ENCODE measurements at places on chromosomes 13 and 19.

DNA sequence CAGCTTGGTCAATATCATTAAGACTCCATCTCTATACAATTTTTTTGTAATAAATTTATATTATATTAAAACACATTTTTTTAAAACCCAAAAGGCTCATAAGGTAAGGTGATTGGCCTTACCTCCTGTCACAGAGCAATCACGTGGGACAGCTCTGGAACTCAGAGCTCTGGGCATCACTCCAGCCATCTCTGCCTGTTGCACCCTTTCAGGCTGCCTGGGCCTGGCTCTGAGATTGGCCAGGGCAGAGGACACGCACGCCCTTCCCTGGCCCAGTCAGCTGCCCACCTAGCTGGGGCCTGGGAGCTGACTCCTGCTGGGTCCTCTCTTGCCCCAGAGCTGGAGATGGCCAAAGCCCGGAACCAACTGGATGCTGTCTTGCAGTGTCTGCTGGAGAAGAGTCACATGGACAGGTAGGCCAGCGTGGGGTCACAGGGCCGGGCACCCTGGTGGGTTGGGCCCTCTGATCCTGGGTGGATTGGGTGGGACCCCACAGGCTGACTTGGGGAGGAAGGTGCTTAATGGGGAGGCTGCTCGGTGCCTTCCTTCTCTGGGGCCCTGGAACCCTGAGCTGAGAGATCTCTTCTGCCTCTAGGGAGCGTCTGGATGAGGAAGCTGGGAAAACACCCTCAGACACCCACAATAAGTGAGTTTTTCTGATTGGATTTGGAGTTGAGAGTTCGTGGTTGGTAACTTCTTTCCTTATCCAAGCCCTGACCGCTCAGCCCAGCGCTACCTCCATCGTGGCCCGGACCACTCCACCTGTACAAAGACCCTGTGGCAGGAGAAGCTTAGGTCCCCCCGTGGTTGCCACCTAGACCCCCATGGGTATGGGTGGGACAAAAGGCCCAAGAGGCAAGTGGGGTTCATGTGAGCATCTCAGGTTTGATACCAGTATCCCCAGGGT, 3.7 kb downstream of the LIN37 start:
- H3K4me3 ChIP-seq = no peak overlapping the region
- no peak overlapping the region for H3K27ac ChIP-seq
- no peak for DNase-seq
- H3K27me3 ChIP-seq = peaks cover 2% of the 10 kb centered on the region

- H3K27ac ChIP-seq = no peak overlapping the region
- peaks cover 12% of the 10 kb centered on the region for H3K36me3 ChIP-seq
- H3K4me3 ChIP-seq = no peak overlapping the region
- H3K4me1 ChIP-seq = no peaks in the 10 kb centered on the region
- H3K27me3 ChIP-seq = peaks cover 3% of the 10 kb centered on the region
These were observed 43.0 kb downstream of the RAB20 start for GRCh38 chr13:110518571-110518970.

- no peak for DNase-seq
- H3K27me3 ChIP-seq = no peaks in the 10 kb centered on the region
- H3K4me1 ChIP-seq = peaks cover 12% of the 10 kb centered on the region
- no peaks in the 10 kb centered on the region for H3K36me3 ChIP-seq
- peak within 1 kb of the TSS; percentile 31 for H3K4me3 ChIP-seq
These were observed at the start of gene TMIGD2 for GRCh38 chr19:4302243-4302640. Gene TMIGD2, minus strand, starts transcription at chr19:4302389. Its CDS starts 4 bp downstream, at chr19:4302385.

DNA sequence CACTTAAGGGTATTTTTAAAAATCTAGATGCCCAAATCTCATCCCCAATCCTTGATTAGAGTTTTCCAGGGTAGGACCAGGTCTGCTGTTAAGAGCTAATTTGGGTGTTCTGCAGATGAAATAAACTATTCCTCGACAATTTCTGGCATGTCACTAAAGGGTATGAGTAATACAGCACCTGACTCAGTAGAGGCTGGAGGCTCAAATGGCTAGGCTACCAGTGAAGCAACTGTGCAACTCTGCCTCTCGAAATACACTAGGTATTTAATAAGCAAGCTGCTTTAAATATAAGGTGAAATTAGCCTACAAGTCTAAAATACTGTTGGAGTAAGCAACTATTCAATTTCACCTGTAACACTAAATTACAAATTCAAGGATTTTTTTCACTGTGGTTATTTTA, 1.5 kb downstream of the RNF6 start:
- peaks cover 34% of the 10 kb centered on the region for H3K4me1 ChIP-seq
- H3K27me3 ChIP-seq = peaks cover 1% of the 10 kb centered on the region
- no peak overlapping the region for H3K27ac ChIP-seq
- H3K4me3 ChIP-seq = peak overlapping the region; percentile 94
- peaks cover 8% of the 10 kb centered on the region for H3K36me3 ChIP-seq

GRCh38 chr13:23588666-23589065, 18.5 kb downstream of the TNFRSF19 start:
- no peak for DNase-seq
- H3K4me3 ChIP-seq = no peak overlapping the region

- peaks cover 24% of the 10 kb centered on the region for H3K4me1 ChIP-seq
- H3K36me3 ChIP-seq = no peaks in the 10 kb centered on the region
- DNase-seq = no peak
- no peak overlapping the region for H3K27ac ChIP-seq
These were observed 99.8 kb downstream of the CRYL1 start for GRCh38 chr13:20425819-20426219.

- peaks cover 11% of the 10 kb centered on the region for H3K4me1 ChIP-seq
- DNase-seq = peak; percentile 61
- peaks cover 8% of the 10 kb centered on the region for H3K36me3 ChIP-seq
- H3K27me3 ChIP-seq = no peaks in the 10 kb centered on the region
- H3K27ac ChIP-seq = peak overlapping the region; percentile 22
These were observed 5.9 kb downstream of the BORCS8 start for GRCh38 chr19:19185853-19186740.

- H3K36me3 ChIP-seq = no peaks in the 10 kb centered on the region
- no peak overlapping the region for H3K4me3 ChIP-seq
- no peaks in the 10 kb centered on the region for H3K27me3 ChIP-seq
- DNase-seq = no peak
These were observed 213.6 kb downstream of the RGCC start for GRCh38 chr13:41670873-41671443.

- peaks cover 4% of the 10 kb centered on the region for H3K36me3 ChIP-seq
- DNase-seq = no peak
- H3K4me3 ChIP-seq = no peak overlapping the region
- no peaks in the 10 kb centered on the region for H3K27me3 ChIP-seq
These were observed 19.2 kb downstream of the ZNF787 start for GRCh38 chr19:56101746-56102535.

Data from neural crest cell (in vitro differentiated cells).